Activated naive CD4-positive, alpha-beta T cell treated with anti-CD3 and anti-CD28 coated beads, Interleukin-2, amount 50 U/mL, for 72 hours (primary cell): ENCODE measurements at places on chromosomes 6 and 20.
A peak's percentile ranks its signal among the peaks of the same experiment; 100 is the strongest.

DNA sequence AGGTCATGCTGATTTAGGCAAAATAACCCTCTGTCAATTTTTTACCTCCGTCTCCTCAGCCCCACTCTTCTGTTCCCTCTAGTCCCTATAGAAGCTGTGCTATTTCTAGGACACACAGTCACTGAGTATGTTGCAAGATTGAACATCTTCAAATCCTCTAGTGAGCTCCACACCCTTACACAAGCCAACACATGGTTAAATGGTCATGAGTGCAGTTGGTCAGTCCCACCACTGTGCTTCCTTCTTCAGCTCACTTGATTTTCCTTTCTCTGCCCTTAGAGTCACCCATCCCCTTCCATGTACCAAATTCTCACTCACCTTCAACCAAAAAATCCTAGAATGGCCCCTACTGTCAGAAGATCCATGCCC is 48.2 kb upstream of the F13A1 start:
- DNase-seq: no peak

DNA sequence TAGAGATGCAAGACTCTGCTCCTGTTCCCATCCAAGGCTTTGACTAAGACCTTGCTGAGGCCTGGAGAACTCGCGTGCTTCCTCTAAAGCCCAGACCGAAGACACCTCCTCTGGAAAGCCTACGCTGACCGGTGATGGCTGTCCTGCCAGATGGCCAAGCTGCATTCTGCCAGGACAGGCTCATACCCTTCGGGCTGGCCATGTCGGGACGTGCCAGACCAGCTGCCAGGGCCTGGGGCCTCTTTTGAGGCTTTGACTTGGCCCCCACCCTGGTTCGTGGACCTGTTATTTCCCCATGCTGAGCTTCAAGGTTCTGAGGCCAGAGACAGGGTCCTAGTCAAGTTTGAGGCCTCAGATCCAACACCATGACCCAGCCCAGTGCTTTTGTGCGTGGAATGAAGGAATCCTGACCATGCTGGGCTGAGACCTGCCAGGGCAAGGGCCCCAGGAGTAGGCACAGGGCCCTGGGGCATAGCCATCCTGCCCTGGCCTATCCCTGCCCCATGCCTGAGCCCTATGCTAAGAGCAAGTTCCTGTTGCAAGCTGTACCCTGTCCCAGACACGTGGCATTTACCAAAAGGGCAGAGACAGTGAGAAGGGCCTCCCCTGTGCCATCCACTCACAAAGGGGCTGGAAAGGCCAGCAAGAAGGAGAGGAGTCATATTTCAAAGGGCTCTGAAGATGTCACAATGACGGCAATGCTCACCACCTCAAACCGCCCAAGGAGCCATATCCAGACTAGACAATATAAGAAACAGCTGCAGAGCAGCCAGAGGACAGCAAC is 42.8 kb downstream of the MRPL14 start:
- DNase-seq: no peak

DNA sequence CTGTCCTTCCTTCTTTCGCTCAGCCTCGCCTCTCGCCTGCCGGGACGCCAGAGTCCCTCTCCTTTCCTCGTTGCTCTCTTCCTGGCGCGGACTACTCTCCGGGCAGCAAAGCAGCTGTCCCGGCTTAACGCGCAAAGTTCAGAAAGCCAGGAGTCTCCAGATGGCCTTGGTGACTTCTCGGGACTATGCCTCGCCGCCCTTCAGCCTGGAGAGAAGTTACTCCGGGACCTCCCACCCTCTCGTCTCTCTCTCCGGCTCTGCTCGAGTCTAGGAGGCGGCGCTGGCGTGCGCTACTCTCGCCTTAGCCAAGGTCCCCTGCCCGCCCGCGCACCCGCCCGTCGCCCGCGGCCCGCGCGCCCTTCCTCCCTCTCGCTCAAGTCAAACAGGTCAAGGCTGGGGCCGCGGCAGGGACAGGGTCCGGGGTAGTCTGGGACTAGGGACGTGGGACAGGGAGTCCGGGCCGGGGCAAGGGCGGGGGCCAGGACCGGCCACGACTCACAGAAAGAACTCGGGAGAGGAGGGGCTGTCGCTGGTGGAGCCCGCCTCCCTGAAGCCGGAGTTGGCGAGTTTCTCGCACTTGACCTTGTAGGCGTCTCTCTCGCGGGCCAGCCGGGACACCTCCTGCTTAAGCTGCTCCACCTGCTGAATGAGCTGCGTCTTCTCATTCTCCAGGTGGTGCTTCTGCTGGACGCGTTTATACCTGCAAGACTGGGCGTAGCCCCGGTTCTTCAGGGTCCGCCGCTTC is 1.5 kb downstream of the MAFB start:
- DNase-seq: no peak

DNA sequence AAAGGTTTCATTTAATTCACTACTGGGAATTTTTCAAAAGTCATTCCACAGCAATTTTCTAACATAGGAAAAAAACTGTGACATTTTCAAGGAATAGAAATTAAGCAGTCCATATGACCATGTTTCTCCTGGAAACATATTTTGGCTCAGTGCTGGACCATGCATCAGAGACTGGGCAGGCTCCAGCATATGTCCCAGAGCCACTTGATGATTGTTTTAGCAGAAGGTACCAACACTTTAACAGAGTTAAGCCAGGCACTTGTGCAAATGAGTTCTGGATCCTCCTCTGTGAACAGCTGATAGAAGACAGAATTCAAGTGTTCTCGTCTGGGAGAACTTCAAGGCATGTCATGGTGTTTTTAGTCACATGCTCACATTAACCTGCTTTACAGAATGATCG is 516.3 kb downstream of the COL12A1 start:
- no peak for DNase-seq

DNA sequence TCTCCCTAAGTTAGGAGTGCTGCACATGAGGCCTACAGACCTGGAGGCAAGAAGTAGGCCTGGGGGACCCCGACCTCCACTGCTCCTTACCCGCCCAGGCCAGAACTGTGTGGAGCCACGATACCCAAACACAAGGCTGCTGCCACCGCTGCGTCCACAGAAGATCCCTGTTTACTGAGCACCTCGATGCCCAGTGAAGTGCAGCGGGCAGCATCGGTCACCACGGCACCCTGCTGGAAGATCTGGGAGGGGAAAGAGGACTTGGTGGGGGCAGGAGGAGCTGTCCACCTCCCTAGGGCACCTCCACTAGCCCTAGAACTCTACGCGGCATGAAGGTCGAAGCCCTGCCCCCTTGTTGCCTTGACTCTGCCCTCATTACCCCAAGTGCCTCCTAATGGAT is 9.9 kb downstream of the GGT7 start:
- DNase-seq: no peak

DNA sequence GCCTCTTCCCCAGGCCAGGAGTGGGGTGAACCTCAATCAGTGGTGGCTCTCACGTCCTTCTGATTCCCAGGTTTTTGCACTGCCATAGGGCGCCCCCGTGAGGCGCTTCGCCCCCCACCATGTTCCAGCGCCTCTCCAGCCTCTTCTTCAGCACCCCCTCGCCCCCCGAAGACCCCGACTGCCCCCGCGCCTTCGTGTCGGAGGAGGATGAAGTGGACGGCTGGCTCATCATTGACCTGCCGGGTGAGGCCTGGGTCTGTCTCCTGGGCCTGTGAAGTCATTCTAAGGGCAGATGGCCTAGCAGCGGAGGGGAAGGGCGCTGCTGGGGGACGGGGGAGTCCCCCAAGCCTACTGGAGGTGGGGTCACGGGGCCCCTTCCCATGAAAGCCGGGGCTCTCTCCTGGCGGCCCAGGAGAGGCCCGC is 4.5 kb downstream of the TP53INP2 start:
- no peak for DNase-seq

GRCh38 chr20:50478162-50478990 is 31.8 kb upstream of the PTPN1 start:
- peak; percentile 64 for DNase-seq

DNA sequence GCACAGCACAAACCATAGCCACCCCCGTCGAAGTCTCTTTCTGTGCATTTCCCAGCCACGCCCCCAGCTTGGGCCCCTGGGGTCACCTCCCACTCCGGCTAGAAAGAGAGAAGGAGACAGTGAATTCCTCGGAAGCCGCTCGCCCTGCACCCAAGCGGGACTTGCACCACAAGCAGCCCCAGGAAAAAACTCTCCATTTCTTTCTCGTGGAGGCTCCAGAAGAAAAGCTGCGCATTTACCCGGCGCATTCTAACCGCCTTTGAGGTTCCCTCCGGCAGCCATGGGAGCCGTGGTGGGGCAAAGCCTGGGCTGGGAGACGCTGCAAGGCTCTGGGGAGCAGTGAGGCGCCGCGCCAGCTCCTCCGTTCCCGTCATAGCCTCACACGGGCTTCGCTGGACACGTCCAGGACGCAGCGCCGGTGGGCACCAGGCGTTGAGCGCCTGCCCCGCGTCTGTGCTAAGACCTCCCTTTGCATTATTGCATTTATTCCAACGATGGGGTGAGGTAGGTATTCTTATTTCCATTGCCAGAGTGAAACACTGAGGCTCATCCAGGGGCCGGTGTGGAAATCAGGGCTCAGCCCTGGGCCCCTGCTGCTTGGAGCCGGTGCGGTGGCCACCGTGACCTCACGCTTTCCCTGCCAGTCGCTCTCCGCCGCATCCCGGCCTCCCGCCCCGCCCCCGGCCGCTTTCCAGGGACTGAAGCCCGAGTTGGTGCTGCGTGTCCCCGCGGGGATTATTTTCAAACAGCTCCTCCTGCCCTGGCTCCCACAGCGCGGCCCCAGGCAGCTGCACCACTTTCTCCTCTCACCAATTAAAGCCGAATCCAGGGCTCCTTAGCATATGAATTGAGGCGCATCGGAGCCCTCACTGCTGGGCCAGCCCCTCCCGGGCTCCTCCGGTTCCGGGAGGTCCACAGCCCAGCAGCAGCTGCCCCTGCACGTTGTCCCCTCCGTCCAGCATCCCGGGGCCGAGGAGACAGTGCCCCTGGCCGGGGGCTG is 148.3 kb upstream of the AFDN start:
- peak; percentile 28 for DNase-seq

GRCh38 chr6:73248192-73248903 is 14.6 kb downstream of the KHDC1 start:
- DNase-seq: no peak

- DNase-seq: no peak
These were observed 81.7 kb downstream of the YTHDF1 start for GRCh38 chr20:63134201-63134612.

- DNase-seq: peak; percentile 80
These were observed 1.4 kb downstream of the CLIC1 start for GRCh38 chr6:31734821-31735406.

DNA sequence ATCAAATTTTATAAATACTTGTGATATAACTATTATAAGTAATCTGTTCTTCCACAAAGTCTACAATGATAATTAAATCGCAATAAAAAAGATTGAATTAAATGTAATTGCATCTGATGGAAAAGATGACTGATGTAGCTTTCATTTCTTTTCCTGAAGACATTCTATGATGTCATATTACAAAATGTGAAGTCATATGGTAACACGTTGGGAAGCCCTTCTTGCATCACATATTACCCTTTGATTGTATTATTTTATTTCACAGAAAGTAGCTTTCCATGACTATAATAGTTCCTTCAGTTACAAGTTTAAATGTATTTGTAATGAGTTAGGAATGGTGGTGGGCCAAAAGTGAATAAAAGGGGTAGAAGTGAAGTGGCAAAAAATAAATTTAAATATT is 19.0 kb upstream of the OR2B2 start:
- no peak for DNase-seq
